ENCODE measurements at places on chromosomes 12 and 14.
A peak's percentile ranks its signal among the peaks of the same experiment; 100 is the strongest.

DNA sequence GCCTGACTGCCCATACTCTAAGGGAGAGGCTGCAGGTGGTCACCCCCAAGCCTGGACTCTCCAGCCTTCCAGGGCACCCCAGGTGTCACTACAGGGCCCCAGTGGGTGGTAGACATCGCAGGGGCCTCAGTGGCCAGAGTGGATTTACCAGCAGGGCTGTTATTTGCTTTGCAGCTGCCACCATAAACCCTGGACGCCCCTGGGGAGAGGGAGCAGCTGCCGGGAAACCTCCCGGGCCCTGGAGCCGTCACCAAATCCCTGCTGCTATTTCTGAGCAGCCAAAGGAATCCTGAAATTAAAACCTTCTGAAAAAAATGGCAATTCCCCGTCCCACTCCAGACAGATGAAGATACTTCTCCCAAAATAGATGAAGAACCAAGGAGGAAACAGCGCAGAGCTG, 13.9 kb downstream of the TMEM119 start:
- no peak for DNase-seq

DNA sequence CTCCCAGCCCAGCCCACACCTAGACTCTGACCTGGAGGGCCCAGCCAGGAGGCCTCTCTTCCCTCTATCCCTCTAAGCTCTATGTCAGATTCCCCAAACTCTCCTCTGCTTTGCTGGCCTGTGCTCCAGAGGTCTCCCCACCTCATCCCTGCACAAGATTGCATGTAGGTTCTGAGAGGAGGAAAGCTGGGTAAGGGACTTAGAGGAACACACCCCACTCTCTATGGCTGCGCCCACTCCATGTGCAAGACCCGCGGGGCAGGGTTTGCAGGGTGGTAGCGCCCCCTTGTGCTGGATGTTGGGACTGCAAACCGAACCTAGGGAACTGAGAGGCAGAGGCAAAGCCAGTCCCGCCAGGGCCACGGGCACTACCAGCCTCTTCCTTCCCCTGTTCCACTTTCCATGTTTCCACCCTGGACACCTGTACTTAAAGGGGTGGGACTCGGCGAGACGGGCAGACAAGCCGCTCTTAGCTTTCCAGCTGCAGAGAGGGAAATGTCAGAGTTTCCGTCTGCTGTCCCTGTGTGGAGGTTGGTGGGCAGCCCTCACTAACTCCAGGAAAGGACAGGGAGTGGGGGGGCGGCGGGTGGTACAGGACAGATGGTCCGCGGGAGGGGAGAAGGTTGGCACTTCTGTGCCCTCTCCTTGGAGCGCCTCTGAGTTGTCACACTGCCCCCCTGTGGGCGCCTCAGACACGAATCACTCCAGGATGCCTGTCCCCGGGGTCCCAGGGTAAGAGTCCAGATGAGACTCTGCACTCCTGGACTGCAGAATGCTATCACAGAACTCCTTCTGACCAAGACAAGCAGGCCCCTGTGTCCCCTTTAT, 16.8 kb downstream of the MMP14 start:
- peak; percentile 89 for DNase-seq

DNA sequence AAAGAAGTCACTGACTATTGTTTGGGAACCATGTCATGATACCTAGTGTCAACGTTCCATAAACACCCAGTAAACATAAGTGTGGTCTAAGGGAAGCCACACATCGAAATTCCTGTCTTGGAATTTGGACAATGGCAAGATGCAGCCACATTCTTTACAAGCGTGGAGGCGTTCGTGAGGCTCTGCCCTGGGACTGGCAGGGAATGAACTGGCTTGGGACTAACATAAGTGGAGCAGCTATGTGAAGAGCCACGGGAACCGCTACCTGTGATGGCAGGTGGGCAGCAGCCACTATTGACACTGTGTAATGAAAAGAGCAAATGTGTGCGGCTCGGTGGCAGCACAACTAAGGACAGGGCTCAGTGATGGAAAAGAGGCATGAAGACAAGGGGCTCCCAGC, 10.0 kb upstream of the NRIP2 start:
- no peak for DNase-seq

GRCh38 chr14:28676479-28676878, 90.1 kb upstream of the FOXG1 start:
- no peak for DNase-seq

- no peak for DNase-seq
These were observed 63.6 kb upstream of the MON2 start for GRCh38 chr12:62403031-62403430.

DNA sequence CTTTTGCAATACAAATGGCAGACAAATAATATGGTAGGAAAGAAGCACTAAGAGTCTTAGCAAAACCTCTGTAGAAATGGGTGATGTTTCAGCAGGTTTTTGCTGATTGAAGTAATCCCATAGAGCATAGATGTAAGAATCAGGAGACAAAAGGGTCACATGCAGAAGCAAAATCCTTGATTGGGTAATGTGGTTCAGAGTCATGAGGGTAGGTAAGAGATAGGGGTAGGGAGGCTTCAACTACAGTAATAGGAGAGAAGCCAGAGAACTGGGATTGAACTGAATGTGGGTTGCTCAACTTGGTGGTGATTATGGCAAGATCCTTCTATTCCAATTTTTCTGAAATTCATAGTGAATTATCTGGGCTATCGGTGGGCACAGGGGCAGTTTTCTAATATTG, 5.0 kb downstream of the PRB3 start:
- no peak for DNase-seq

GRCh38 chr12:106527356-106527755, 55.4 kb upstream of the RFX4 start:
- DNase-seq = no peak

GRCh38 chr12:50086148-50086547, 1.0 kb downstream of the SMARCD1 start:
- DNase-seq = no peak

DNA sequence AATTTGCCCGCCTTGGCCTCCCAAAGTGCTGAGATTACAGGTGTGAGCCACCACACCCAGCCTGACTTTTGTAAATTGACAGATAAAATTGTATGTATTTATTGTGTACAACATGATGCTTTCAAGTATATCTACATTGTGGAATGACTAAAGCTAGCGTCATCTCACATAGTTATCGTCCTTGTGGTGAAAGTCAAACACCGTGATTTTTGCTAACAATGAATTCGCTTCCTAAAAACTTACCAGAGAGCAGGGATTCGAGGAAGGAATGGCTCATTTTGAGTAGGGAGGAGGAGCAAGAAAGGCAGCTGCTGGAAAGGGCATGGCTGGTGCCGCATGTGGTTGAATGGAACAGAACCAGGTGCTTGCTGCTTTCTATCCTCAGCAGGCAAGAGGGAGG, 85.4 kb downstream of the LGMN start:
- no peak for DNase-seq

Measured in thyroid gland (tissue), 4 donors.